Esophagus squamous epithelium (tissue), 5 donors: ENCODE measurements at places on chromosomes 3 and 15. TPM values are rescaled to one million over a fixed set of nuclear protein-coding genes. Genes with fewer than 3 reads are reported as not detected.
A peak's percentile ranks its signal among the peaks of the same experiment; 100 is the strongest.

GRCh38 chr3:54772746-54773145 is 155.1 kb downstream of the LRTM1 start:
- no peaks in the 10 kb centered on the region for H3K36me3 ChIP-seq
- no peak for DNase-seq
- no peak overlapping the region for H3K27ac ChIP-seq
- no peaks in the 10 kb centered on the region for H3K27me3 ChIP-seq

DNA sequence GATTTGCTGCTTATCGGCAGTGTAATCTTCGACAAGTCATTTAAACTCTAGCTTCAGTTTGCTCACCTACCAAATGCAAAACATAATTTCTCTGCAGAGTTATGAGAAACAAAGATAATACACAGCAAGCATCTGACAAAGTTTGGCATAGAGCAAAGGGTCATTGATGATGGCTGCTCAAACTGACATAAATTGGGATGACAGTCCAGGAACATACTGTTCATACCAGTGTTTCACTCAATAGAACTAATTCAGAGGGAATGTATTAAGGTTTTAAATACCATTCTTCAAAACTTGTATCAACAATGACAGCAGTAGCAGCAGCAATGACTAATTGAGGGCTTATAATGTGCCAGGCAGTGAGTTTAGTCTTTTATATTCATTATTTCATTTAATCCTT is 137.6 kb downstream of the SPATA16 start:
- no peak for DNase-seq
- no peaks in the 10 kb centered on the region for H3K27me3 ChIP-seq
- H3K27ac ChIP-seq = no peak overlapping the region
- H3K4me1 ChIP-seq = no peaks in the 10 kb centered on the region

GRCh38 chr15:100588638-100589242 is 13.2 kb downstream of the LINS1 start:
- H3K36me3 ChIP-seq = no peaks in the 10 kb centered on the region
- H3K27me3 ChIP-seq = no peaks in the 10 kb centered on the region
- H3K27ac ChIP-seq = no peak overlapping the region
- no peak for DNase-seq

GRCh38 chr3:7630925-7631324 is 770.0 kb downstream of the GRM7 start:
- DNase-seq = no peak
- no peaks in the 10 kb centered on the region for H3K36me3 ChIP-seq
- H3K27ac ChIP-seq = no peak overlapping the region

GRCh38 chr3:146640955-146641867 is 36.1 kb upstream of the PLSCR5 start:
- H3K27me3 ChIP-seq = no peaks in the 10 kb centered on the region
- no peak overlapping the region for H3K4me3 ChIP-seq
- DNase-seq = no peak
- no peak overlapping the region for H3K27ac ChIP-seq

DNA sequence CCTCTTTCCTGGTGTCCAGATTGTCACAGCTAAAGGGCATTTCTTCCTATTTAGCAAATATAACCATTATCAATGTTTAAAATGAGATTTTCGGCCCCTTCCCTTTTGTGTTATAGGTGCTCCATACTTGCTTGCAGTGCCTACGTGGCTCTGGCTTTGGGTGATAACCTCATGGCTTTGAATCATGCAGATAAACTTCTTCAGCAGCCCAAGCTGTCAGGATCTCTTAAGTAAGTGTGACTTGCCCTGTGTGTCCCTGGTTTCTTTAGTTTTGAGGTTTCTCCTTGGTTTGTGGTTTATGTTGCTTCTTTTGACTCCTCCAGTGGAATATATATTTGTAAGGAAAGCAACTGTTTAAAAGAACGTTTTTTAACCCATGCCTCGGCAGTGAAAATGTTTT is 58.5 kb upstream of the TRIM71 start:
- no peaks in the 10 kb centered on the region for H3K27me3 ChIP-seq
- DNase-seq = no peak
- no peaks in the 10 kb centered on the region for H3K4me1 ChIP-seq
- no peak overlapping the region for H3K27ac ChIP-seq
- no peaks in the 10 kb centered on the region for H3K36me3 ChIP-seq

- H3K4me1 ChIP-seq = no peaks in the 10 kb centered on the region
- H3K27ac ChIP-seq = no peak overlapping the region
- no peak overlapping the region for H3K4me3 ChIP-seq
These were observed 181.9 kb downstream of the EPHB1 start for GRCh38 chr3:134976948-134977347.

- H3K4me1 ChIP-seq = no peaks in the 10 kb centered on the region
- no peak for DNase-seq
- H3K27me3 ChIP-seq = no peaks in the 10 kb centered on the region
- no peak overlapping the region for H3K4me3 ChIP-seq
These were observed 1081.1 kb downstream of the NAALADL2 start for GRCh38 chr3:175940243-175940642.

DNA sequence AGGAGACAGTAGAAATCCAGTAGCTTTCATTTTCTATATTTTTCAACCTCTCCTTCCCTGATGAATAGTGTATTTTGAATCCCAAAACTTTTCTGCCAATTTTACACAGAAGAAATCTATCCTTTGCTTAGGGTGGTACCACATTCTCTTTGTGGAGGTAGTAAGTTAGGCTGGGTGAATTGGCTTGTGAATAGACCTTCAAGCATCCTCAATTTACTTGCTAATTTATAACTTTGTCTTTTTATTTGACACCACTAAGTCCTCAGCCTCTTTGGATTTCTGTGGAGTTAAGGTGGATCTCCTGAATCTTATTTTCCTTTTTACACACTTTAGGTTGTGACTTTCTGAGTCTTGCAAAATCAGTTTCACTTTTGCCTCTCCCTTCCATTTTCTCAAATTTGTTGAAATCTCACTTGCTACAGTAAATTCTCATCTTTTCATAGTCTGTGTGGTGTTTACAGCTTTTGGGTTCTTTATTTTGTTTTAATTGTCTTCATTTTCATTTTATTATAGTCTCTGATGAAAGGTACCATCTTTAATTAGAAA is 5.7 kb upstream of the PLSCR1 start:
- H3K36me3 ChIP-seq = no peaks in the 10 kb centered on the region
- no peaks in the 10 kb centered on the region for H3K27me3 ChIP-seq
- DNase-seq = no peak
- H3K4me3 ChIP-seq = peak overlapping the region; percentile 19
- no peak overlapping the region for H3K27ac ChIP-seq

Gene LRRC49
- 0.34 TPM for total RNA-seq

DNA sequence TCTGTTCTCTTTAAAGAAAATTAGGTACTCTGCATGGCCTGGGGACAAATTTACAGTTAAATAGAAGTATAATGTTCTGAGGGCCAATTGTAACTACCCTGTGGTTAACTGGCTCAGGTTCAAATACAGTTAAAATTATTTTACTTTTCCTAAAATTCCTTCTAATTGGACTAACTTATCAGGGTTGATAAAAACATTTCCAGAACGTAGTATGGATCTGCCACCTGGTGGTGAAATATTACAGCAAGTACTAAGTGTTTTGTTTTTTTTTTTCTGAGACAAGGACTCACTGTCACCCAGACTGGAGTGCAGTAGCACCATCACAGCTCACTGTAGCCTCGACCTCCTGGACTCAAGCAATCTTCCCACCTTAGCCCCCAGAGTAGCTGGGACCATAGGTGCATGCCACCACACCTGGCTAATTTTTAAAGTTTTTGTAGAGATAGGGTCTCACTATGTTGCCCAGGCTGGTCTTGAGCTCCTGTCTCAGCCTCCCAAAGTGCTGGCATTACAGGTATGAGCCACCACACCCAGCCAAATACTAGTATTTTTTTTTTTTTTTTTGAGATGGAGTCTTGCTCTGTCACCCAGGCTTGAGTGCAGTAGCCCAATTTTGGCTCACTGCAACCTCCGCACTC is 29.2 kb downstream of the NEO1 start:
- H3K36me3 ChIP-seq = no peaks in the 10 kb centered on the region
- H3K4me3 ChIP-seq = no peak overlapping the region
- no peak for DNase-seq
- H3K4me1 ChIP-seq = peaks cover 7% of the 10 kb centered on the region
- H3K27me3 ChIP-seq = no peaks in the 10 kb centered on the region
- no peak overlapping the region for H3K27ac ChIP-seq

Gene BTD
- total RNA-seq = 16.6 TPM

DNA sequence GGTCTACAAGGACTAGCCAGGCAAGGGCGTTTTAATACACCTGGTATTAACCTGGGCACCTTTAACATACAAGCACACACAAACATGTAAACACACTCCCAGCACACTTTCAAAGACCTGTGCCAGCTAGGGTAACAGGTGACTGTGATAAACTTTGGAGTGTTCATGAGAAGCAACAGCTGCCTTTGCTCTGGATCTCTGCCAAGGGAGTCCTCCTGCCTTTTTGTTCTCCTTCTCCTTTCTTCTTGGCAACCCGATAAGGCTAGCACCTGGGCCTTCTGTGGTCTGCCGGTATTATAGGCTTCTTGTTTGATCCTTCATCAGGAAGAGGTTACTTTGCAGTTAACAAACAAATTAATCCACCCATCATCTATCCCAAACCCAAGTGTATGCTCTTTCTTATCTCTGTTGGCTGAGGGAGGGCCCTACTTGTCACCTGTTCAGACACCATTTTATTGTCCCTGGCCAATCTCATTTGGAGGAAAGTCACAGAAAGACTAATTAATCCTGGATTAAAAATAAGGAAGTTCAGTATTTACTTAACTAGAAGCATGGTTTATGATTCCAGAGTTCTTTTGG is at the start of gene RETNLB:
Gene RETNLB, minus strand, starts transcription at position 7 of the 579 bp plus-strand sequence. CDS start 225 bp downstream, outside the sequence.
- H3K27me3 ChIP-seq = no peaks in the 10 kb centered on the region
- H3K4me3 ChIP-seq = no peak within 1 kb of the TSS
- DNase-seq = no peak
- H3K4me1 ChIP-seq = no peaks in the 10 kb centered on the region

DNA sequence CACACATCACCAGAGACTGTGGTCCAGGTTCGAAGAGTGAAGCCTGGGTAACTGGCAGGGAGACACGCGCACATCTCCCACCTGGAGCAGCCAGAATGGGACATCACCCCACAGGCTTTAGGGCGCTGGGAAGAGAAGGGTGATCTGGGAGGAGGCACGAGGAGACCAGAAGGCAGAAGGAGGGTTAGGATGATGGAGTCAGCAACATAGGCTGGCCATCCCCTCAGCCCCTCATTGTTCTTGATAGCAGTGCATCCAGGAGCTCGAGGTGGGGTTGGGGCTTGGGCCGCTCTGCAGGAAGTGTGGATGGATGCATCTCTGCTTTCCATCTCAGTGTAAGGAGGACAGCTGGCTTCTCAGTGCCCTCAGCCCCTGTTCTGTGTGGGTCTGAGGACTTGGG is 15.2 kb downstream of the PLA2G4F start:
- H3K27ac ChIP-seq = no peak overlapping the region
- H3K36me3 ChIP-seq = no peaks in the 10 kb centered on the region
- DNase-seq = no peak

DNA sequence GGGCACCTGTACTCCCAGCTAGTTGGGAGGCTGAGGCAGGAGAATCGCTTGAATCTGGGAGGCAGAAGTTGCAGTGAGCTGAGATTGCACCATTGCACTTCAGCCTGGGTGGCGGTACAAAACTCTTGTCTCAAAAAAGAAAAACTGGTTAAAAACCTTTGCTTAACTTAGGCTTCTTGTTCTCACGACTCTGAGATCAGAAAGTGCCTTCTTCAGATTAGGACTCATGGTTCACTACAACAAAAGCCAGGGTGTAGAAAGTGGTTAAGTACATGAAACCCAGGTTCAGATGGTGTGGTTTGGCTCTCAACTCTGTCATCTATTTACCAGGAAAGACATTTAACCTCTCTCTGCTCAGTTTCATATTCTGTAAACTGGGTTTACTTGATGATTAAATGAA is 168.4 kb downstream of the TUSC7 start:
- DNase-seq = no peak
- H3K4me3 ChIP-seq = no peak overlapping the region
- H3K36me3 ChIP-seq = no peaks in the 10 kb centered on the region
- no peaks in the 10 kb centered on the region for H3K27me3 ChIP-seq

Gene EPB42
- total RNA-seq = not detected

DNA sequence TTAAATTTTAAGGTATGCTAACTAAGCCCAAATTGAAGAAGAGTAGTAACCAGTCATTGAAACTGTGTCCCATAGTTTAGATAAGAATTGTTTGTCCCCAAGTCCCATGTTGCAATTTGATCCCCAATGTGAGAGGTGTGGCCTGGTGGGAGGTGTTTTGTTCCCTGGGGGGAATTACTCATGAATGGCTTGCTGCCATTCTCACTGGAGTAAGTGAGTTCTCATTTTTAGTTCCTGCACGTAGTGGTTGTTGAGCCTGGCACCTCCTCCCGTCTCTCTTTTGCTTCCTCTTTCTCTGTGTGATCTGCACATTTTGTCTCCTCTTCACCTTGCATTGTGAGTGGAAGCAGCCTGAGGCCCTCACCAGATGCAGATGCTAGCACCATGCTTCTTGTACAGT is 1271.0 kb downstream of the NSUN3 start:
- no peak overlapping the region for H3K4me3 ChIP-seq
- H3K4me1 ChIP-seq = no peaks in the 10 kb centered on the region
- DNase-seq = no peak
- H3K27me3 ChIP-seq = no peaks in the 10 kb centered on the region

GRCh38 chr3:149480326-149481017 is 6.0 kb downstream of the TM4SF4 start:
- H3K27me3 ChIP-seq = no peaks in the 10 kb centered on the region
- peaks cover 6% of the 10 kb centered on the region for H3K4me1 ChIP-seq
- peak overlapping the region; percentile 43 for H3K27ac ChIP-seq
- DNase-seq = peak; percentile 9
- H3K36me3 ChIP-seq = no peaks in the 10 kb centered on the region
- no peak overlapping the region for H3K4me3 ChIP-seq

GRCh38 chr15:38620098-38620497 is 55.5 kb upstream of the RASGRP1 start:
- H3K4me1 ChIP-seq = no peaks in the 10 kb centered on the region
- H3K27me3 ChIP-seq = no peaks in the 10 kb centered on the region
- no peaks in the 10 kb centered on the region for H3K36me3 ChIP-seq
- H3K4me3 ChIP-seq = no peak overlapping the region

DNA sequence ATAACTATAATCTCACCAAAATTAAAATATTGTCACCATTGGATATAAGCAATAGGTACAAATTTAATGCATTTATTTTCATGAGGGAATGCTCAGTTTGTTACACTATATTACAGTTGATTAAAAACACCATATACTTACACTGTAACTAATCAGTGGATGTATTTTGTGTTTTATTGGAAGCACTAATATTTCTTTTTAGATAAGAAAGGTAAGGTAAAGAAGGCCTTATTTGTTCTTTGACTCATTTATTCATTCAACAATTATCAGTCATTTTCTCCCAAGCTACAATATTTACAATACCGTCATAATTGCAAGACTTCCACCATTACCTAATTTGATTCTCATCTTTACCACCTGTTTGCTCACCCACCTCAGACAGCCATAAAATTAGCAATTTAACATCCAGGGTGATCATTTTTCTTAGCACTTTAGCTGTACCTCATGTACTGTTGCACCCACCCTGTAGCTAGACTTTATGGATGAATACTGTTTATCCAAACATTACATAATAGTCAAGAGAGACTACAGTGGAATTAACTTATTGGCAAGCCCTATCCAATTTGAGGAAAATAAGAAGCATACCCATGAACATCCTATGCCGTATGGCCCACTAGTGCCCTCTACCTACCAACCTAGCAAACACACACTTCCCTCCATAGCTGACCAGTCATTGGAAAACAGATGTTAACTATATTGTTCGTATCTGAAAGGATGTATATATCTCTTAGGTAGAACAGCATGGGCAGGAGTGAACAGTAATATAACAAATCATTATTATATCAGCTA is 229.6 kb downstream of the BBX start:
- no peaks in the 10 kb centered on the region for H3K4me1 ChIP-seq
- no peak for DNase-seq
- H3K27me3 ChIP-seq = no peaks in the 10 kb centered on the region
- H3K36me3 ChIP-seq = peaks cover 32% of the 10 kb centered on the region
- H3K4me3 ChIP-seq = no peak overlapping the region

Gene CHL1
- 29.3 TPM for total RNA-seq
